Activated naive CD4-positive, alpha-beta T cell (primary cell): ENCODE measurements at places on chromosomes 2 and 18.

DNA sequence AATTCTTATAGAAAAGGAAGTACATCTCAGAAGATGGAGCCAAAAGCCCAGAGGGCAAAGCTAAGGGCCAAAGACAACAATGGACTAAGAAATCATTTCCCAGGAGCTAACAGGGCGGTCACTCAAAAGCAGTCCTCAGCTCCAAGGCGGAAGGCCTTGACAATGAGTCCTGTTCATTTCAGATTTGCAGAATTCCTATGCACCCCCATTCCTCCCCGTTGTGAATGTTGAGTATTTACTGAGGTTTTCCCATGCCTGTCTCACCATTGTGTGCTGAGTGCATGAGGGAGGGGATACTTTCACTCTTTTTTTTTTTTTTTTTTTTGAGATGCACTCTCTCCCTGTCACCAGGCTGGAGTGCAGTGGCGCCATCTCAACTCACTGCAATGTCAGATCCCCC, 18.8 kb upstream of the DTNB start:
- DNase-seq = no peak

- DNase-seq = no peak
These were observed 129.4 kb upstream of the DAPL1 start for GRCh38 chr2:158665536-158666302.

GRCh38 chr2:69241093-69241492, 145.9 kb downstream of the GFPT1 start:
- DNase-seq = no peak

DNA sequence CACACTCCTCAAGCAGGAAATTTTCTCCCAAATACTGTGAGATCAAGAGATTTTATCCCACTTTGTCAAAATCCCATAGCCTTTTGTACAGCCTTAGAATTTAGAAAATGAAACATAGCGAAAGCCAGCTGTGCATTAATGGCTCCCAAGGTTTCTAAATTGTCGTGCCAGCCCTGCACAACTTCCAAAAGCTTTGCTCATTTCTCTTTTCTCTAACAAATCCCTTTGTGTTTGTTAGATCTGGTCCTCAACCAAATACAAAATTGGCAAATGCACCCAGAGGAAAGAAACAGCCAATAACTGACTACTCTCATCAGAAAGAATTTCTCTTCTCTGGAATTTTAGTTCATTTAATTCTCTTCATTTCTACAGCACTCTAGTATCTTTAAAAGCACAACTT, 361.1 kb downstream of the INSIG2 start:
- no peak for DNase-seq

GRCh38 chr18:24366328-24366727, 31.3 kb downstream of the OSBPL1A start:
- no peak for DNase-seq

DNA sequence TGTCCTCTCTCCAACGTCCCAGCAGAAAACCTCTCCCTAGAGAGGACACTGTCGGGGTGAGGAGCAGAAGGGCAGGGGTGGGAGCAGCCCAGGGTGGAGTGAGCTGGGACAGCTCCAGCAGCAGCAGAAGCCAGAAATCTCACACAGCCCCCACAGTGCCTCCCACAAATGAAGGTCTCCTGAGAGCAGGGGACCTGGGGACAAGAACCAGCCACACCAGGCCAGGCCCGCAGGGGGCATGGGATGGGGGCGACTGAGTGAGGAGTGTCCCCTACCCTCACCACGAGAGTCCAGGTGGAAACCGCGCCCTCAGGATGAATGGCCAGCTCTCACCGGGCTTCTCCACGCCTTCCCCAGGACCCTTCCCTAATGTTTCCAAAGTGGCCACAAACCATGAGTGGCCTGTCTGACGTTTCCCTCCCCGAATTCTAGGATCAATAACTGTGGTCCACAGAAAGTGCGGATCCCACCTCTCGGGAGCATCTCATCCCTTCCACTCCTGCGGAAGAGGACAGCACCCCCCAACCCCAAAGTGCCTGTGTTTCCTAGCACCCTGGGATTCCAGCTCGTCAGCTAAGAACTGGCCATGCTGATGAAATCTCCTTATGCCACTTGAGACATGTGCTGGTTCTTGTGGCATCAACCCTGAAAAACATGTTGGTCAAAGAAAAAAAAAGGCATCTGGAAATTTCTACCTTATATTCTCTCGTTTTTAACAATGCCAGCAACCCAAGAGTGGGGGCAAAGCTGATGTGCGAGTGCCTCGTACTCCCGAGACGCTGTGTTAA, 121.1 kb downstream of the HDAC4 start:
- no peak for DNase-seq

- no peak for DNase-seq
These were observed 48.6 kb upstream of the RAPH1 start for GRCh38 chr2:203583701-203584100.

DNA sequence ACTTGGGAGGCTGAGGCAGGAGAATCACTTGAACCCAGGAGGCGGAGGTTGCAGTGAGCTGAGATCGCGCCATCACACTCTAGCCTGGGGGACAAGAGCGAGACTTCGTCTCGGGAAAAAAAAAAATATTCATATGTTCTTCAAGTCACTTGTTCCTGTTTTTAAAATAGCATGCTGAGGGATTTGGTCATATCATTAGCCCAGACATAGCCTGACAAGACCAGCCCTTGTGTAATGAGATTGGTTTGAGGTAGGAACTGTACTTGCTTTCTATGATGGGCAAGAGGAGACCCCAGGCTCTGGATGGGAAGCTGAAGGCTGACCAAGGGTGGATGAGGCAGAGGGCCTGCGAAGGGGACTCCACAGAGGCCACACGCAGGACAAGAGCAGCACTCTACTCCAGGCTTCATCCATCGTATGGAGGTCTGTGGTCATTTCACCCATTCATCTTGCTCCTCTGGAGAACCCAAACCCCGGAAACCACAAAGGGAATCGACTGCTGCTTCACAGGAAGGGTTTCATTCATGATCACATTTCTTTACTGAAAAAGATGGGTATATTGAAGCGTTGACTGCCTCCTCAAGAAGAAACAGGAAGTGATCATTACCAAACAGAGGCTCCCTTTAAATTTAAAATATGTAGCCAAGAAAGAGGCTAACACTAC, 87.1 kb upstream of the ZNF397 start:
- DNase-seq = no peak

DNA sequence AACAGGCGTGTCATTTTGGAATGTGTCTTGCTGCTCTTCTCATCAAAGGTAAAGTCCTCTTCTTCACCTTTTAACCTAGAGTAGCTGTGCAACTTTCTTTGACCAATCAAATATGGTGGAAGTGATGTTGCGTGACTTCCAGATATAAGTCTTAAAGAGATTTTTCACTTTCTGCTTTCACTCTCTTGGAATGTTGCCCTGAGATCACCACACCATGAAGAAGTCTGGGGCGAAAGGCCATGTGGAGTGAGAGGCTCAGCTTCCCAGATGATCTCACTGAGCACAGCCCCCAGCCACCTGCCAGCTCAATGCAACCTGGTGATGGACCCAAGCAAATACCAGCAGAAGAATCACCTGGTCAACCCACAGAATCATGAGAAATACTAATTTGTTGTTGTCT, 7.1 kb upstream of the GALNT3 start:
- DNase-seq = no peak
